Stimulated activated CD4-positive, alpha-beta T cell treated with anti-CD3 and anti-CD28 coated beads, Interleukin-1b, Interleukin-23, amount 100 ng/mL, for 24 hours (primary cell): ENCODE measurements at places on chromosomes 3 and 15.
A peak's percentile ranks its signal among the peaks of the same experiment; 100 is the strongest.

GRCh38 chr3:94303897-94304296 is 241.0 kb downstream of the NSUN3 start:
- no peak for DNase-seq

DNA sequence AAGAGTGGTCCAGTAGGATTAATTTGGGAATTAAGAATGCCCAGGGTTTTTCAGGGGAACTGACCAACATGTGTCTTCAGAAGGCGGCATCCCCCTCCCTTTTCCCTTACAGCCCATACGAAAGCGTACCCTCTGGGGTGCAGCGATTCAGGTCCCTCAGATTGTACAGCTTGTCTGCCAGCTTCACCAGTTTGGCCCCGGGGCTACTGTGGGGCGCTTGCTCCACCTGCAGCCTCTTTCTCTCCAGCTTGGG is 848 bp downstream of the HDDC3 start:
- no peak for DNase-seq

- no peak for DNase-seq
Observed at GRCh38 chr15:50046867-50047266, 72.2 kb downstream of the ATP8B4 start.

- DNase-seq = no peak
Observed at GRCh38 chr3:180018543-180018942, 18.2 kb downstream of the PEX5L start.

DNA sequence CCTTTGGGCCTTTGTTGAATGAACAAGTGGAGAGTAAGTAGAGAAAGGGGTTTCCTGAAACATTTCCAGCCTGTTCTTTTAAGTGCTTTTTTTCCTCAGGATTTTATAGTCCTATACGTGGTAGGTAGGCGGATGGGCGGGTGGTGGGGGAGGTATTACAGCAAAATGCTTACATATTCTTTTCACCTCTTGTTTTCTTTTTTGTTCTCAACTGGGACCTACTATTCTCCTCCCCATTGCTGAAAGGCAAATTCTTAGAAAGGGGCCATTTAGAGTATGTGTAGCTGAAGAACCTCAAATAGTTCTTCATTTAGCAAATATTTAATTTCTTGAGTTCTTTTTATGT is 135.8 kb downstream of the FNDC3B start:
- no peak for DNase-seq

GRCh38 chr15:33834892-33835743 is 133.2 kb upstream of the CHRM5 start:
- no peak for DNase-seq

DNA sequence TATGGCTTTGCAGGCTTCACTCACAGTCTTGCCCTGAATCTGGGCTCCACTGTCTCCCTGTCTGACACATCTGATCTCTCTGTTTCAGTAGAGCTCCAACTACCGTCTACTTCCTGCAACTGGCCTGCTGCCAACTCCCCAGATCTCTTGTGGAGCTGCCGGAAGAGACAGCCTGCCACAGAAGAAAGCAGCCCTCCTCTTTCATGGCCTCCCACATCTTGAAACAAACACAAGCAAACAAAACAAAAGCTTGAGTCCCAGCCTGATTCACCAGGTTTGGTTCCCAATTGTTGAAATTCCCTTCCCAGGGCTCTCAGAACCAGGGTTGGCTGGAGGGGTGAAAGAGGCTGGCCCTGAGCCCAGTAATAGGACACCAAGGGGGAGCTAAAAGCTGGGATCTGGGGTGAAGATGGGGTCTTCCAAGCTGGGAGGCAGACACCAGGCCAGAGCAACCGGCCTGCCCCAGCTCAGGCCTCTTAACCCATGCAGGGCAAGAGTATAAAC is 55.3 kb upstream of the CA12 start:
- peak; percentile 34 for DNase-seq

GRCh38 chr3:56795097-56795828 is 6.5 kb downstream of the ARHGEF3 start:
- no peak for DNase-seq

DNA sequence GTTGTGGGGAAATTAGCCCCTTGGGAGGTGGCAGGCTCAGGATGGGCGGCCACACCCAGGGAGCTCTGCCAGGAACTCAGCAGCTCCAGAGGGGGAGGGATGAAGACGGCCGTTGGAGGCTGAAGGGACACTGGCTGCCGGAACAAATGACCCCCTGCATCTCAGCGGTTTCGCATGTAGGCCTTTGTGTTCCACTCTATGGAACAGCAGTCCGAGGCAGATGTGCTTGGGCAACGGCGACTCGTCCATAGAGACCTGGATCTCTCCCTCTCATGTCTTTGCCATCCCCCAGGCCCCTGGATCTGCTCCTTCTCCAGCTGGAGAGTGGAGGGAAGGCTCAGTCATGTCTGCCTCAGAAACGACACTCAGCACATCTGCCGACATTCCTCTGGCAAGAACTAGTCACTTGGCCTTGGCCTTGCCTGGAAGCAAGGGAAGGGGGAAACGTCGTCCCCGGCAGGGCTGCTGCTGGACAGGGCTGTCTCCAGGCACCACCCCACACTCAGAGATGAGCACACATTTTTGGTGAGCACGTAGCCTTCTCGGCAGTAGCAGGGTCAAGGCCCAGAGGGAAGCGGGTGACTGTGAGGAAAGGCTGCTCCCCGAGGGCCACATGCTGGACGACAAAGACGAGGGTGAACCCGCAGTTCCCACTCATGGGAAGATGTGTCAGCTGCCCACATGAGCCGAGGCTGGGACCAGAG is 83.8 kb downstream of the ASB7 start:
- DNase-seq = no peak

GRCh38 chr3:186375443-186375842 is 13.4 kb upstream of the DGKG start:
- no peak for DNase-seq

DNA sequence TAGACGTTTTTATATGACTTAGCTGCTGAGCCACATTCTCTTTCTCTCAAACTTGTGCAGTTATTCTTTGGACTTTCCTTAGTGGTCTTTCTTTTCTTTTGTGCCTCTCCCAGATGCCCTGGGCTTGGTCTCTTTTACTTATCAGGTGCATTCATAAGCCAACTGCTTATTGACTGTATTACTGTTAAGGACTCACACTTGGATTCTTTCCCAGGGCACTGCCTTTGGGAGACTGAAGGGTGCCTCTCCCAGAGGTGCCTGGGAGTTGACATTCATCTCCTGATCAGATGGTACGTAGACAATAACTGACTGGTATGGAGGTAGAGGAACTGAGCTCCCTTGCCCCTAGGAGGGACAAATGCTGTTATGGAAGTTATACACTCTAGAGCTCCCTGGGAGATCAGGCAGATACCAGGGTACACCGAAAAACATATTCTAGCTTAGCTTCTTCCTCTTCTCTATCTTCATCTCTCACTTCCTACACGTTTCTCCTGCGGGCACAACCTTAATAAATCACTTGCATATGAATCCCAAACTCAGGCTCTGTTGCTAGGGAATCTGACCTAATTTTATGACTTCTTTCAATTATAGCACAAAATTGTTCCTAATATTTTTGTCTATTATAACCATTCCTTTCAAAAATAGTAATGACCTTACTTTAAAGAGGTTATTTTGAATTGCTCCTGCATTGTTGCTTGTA is 24.7 kb downstream of the PARP15 start:
- DNase-seq = no peak

- DNase-seq = no peak
Observed at GRCh38 chr3:122957707-122958689, 69.6 kb downstream of the SEMA5B start.

DNA sequence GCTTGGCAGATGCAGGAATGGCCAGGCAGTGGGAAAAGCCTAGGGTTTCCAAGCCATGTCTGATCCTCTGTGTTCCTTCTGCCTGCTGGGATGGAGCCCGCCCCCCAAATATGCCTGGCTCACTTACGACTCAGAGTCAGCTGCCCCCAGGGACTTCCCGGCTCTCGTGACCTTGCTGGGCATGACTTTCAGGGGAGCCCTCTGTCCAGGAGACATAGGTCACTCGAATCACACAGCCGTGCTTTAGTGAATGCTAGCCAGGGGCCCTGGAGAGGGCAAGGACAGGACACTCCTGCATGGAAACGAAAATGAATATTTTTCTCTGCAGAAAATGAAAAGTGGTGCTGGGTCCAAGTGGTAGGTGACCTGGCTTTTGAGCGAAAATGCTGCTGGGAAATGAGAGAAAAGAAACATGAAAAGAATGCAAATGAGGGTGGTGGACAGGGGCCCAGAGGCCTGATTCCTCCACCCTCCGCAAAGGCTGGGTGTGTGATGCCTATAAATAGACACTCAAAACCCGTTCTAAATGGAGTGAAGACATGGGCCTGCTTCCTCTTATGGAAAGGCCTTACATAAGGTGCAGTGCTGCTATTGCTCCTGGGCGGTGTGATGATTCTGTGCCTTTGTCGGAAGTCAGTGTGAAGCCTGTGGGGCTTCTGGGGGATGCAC is 107.4 kb downstream of the APBA2 start:
- no peak for DNase-seq

DNA sequence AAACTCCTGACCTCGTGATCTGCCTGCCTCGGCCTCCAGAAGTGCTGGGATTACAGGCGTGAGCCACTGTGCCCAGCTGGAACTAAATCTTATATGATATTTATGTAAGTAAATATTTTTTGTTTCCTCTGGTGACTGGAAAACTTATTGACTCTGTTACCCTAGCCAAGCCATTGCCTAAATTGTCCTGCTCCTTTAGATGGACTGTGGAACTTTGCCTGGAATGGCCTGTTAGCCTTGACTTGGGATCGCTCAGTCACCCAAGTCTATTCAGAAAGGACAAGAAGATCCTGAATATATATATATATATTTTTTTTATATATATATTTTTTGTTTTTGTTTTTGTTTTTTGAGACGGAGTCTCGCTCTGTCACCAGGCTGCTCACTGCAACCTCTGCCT is 113.9 kb downstream of the PDE8A start:
- DNase-seq = no peak
